ENCODE measurements at places on chromosomes 5 and 9.

- DNase-seq, result no peak
Observed at GRCh38 chr5:135743705-135744411, 90.6 kb upstream of the SLC25A48 start.

DNA sequence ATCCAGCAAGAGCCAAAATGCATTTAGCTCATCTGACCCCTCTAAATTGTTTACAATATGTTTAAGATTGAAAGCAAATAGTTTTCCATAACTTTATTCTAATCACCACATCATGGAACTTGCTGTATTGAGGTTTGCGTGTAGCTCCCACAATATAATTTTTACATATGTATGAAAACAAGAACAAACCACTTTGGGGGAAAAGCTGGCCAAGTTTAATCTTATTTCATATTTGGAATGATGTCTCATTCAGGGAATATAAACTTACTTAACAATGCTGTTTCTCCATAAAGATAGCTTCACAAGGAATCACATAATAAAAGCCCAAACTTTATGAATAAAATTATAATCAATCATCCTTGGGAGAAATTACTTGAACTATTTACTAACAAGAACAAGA lies 194.6 kb upstream of the PCSK5 start:
- DNase-seq, result no peak

- DNase-seq, result no peak
Observed at GRCh38 chr5:77010243-77010642, 20.0 kb upstream of the AGGF1 start.

DNA sequence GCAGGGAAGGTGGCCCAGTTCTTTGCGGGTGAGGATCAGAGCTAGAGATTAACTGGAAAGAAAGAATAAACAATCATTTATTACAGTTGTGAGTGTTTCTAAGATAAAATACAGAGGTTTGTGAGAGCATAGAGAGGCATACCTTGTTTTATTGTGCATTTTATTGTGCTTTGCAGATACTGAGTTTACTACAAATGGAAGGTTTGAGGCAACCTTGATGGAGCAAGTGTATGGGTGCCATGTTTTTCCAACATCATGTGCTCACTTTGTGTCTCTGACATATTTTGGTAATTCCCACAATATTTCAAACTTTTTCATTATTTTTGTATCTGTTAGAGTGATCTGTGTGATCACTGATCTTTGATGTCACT lies 715 bp upstream of the C5orf34 start:
- no peak for DNase-seq
